ENCODE measurements at places on chromosomes 4 and X.
A peak's percentile ranks its signal among the peaks of the same experiment; 100 is the strongest.

- no peak for DNase-seq
Observed at GRCh38 chrX:151687635-151688034, 7.6 kb upstream of the PRRG3 start.

GRCh38 chr4:149719806-149720205 is 95.8 kb downstream of the IQCM start:
- DNase-seq = no peak

DNA sequence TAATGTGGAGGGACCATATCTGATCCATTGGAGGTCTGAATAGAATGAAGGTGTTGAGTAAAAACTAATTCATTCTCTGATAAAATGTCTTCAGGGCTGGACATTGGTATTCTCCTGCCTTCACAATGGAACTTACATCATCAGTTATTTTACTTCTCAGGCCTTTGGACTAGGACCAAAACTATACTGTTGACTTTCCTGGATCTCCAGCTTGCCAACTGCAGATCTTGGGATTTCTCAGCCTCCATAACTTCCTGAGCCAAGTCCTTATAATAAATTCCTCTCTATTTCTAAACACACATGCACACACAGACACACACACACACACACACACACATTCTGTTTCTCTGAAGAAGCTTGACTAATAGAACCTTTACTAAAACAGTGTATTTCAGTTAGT is 1858.6 kb upstream of the ADGRL3 start:
- DNase-seq = no peak

- no peak for DNase-seq
Observed at GRCh38 chrX:104122829-104123228, 10.5 kb downstream of the ZCCHC18 start.

DNA sequence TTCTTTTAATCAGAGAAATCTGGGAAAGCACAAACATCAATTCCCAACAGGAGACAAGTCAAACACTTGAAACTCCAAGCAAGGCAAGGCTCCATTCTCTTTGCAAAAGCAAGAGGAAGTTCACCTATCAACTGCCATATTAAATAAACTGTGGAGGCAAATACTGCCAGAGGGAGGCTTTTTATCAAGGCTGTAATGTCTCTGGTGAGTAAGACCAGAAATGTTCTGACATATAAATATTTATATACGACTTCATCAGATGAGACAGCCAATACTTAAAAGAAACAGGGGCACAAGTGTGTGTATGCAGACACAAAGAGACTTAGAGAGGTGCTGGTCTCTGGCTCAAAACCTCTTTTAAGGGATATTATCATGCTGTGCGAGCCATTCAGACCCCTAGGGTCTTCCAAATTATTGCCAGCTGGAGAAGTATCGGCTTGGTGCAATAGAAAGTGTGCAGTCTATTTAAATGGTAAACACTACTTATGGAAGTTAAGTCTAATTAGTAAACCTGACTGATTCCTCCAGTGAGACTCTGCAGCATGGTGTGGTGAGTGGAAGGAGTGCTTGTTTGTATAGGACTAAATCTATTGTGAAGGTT is 24.4 kb downstream of the DCX start:
- no peak for DNase-seq

DNA sequence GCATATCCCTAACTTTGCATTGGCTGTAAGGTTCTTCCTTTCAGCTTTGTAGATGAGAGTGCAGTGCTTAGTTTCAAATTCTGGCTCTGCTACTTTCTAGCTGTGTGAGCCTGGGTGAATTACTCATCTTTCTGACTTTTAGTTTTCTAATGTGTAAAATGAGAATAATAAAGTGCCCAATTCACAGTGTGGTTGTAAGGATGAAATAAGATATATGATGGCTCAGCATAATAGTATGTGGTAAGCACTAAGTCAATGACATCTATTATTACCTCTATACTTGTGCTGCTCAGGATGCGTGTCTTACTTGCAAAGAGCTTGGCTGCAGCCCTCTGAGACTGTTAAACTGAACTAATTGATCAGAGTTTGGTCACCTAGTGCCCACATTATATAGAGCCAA is 30.6 kb upstream of the ETNPPL start:
- DNase-seq = no peak

- DNase-seq = peak; percentile 27
Observed at GRCh38 chr4:150079081-150079581, 886 bp downstream of the DCLK2 start.

- peak; percentile 40 for DNase-seq
Observed at GRCh38 chrX:106999002-106999975, 723 bp downstream of the MORC4 start.

- no peak for DNase-seq
Observed at GRCh38 chrX:40748977-40749376, 13.6 kb upstream of the MED14 start.

- no peak for DNase-seq
Observed at GRCh38 chrX:373641-374471, 12.9 kb downstream of the PPP2R3B start.

GRCh38 chr4:117376692-117377091 is 291.3 kb upstream of the TRAM1L1 start:
- DNase-seq = peak; percentile 65

GRCh38 chr4:142434519-142435224 is 411.4 kb downstream of the INPP4B start:
- no peak for DNase-seq

GRCh38 chrX:154056770-154057241 is 37.1 kb upstream of the IRAK1 start:
- no peak for DNase-seq

DNA sequence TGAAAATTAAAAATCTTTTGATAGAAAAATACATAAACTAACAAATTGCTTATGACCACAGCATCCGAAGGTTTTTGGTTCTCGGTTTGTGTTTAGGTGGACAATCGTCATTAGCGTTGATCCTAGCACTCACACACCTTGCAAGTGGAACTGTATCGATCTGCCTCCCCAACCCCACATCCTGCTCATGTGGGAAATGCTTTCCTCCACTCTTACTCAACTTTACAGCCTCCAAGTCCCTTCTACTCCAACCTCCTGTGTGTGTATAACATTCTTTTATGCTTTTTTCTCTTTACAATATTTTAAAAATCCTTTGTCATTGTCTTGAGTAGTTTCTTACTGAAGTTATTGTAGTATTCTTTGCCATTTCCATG is 15.6 kb upstream of the TMEM131L start:
- no peak for DNase-seq

GRCh38 chr4:80538276-80538926 is 202.9 kb downstream of the CFAP299 start:
- no peak for DNase-seq

DNA sequence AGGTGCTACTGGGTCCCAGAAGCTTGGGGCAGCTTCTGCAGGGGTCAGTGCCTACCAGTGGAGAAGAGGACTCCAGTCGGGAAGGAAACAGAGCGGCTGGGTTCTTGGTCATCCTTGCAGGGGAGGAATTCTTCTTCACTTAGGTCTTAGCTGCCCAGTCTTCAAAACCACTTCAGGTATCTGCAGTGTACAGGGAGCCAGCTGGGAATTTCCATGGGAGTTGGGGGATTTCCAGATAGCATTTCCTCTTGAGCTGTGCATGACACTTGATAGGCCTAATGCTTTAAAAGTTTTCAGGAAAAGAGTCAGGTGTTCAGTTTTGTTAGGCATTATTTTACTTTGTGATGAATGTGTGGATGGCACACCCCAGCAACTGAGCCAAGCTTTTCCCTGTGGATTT is 58.1 kb upstream of the ENPP6 start:
- no peak for DNase-seq

GRCh38 chrX:154776753-154777152 is 14.1 kb downstream of the DKC1 start:
- DNase-seq = no peak

DNA sequence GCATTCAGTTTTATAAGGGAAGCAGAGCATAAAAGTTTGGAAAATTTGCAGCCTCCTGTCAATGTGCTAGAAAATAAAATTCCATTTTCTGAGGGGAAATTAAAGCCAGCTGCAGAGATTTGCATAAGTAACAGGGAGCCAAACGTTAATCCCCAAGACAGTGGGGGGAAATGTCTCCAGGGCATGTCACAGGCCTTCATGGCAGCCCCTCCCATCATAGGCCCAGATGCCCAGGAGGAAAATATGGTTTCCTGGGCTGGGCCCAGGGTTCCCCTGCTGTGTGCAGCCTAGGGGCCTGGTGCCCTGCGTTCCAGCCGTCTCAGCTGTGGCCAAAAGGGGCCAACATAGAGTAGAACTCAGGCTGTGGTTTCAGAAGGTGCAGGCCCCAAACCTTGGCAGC is 9.3 kb downstream of the RNF4 start:
- no peak for DNase-seq

GRCh38 chr4:108959491-108959890 is 196.6 kb upstream of the ETNPPL start:
- DNase-seq = no peak

GRCh38 chr4:65599340-65599739 is 70.9 kb downstream of the EPHA5 start:
- DNase-seq = no peak

GRCh38 chrX:18885328-18886004 is 98.4 kb downstream of the PHKA2 start:
- no peak for DNase-seq

- DNase-seq = no peak
Observed at GRCh38 chr4:1244081-1244977, 4.6 kb downstream of the CTBP1 start.

DNA sequence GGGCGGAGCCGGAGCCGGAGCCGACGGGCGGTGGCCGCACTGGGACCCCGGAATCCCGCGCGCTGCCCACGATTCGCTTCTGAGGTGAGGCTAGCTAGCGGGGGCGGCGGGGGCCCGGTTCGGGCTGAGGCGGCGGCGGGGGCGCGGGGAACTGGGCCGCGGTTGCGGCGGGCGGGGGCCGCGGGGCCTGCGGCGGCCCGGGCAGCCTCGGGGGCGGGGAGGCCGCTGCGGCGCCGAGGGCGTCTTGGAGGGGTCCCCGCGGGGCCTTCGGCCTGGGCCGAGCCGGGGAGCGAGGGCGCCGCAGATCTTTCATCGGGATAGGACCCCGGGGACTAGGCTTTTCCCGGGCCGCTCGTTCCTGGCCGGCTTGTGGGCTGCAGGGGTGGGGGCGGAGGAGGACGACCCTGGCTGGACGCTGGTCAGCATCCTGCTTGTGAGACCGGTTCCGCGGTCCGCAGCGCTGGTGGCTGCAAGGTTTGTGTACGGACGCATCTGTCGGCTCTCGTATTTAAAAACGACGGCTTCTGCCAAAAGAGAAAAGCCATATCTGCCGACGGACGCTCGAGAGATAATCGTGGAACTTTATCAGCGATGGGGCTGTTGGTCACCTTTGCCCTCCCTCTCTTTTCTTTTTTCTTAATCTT is 419 bp downstream of the ADD1 start:
- DNase-seq = no peak

DNA sequence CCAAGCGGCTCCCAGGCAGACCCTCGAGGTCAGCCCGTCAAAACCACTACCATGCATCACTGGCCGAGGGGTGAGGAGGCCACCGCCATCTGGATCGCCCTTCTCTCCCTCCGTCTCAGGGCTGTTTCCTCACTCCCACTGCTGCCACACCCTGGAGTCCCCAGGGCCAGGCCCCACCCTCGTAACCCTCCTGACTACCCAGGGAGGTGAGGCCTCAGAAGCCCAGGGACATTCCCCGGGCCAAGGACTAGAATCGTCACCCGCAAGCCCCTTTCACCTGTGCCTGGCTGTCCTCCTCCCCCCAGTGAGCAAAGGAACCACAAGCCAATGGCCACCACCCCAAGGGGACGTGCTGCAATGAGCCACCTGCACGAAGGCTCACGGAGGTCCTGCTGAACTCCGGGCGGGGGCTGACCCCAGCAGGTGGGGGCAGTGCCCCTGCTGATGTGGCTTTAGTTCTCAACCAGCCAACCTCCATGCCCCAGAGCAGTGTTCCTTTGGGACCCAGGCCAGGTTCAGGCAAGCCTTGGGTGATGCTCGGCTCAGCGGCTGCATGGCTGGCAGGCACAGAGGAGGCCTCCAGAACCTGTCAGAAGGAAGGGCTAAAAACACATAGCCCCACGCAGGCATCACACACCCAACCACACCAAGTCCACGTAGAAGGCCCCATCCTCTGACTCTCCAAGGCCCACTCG is 23.8 kb downstream of the PPP2R2C start:
- peak; percentile 71 for DNase-seq

- DNase-seq = no peak
Observed at GRCh38 chrX:32281853-32282252, 929.5 kb downstream of the DMD start.

- DNase-seq = no peak
Observed at GRCh38 chr4:2301225-2301642, 39.3 kb upstream of the MXD4 start.

DNA sequence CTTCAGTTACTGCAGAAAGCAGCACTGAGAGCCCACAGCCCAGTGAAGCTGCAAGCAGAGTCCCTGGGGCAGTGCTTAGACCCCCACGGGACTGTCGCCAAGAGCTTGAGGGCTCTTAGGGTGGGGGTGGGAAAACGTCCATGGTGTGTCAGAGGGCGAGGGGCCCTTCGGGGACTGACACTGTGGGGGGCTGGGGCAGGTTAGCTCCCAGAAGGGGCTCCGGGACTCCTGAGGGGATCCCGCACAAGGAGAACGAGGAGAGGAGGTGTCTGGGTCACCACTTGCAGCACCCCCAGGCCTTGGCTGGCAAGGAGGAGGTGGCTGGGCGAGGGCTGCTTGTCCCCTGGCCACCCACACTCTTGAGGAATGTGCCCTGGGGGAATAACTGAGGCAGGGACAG is 20.8 kb downstream of the NAT8L start:
- no peak for DNase-seq

DNA sequence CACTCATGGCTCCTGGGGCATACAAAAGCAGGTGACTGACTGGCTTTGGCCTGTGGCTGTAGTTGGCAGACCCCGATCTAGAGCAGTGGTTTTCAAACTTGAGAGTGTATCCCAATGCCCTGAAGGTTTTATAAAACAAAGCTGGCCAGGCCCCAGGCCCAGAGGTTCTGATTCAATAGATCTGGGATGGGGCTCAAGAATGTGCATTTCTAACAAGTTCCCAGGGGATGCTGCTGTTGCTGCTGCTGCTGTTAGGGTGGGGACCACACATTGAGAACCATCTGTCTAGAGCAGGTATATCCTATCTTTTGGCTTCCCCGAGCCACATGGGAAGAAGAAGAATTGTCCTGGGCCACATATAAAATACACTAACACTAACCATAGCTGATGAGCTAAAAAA is 7.3 kb downstream of the AIFM1 start:
- no peak for DNase-seq

- DNase-seq = no peak
Observed at GRCh38 chr4:88341227-88342192, 37.1 kb upstream of the HERC6 start.

GRCh38 chr4:99724067-99724466 is 66.4 kb upstream of the C4orf54 start:
- DNase-seq = no peak

GRCh38 chrX:13489454-13489853 is 79.9 kb upstream of the EGFL6 start:
- no peak for DNase-seq

- DNase-seq = no peak
Observed at GRCh38 chrX:20313899-20314298, 47.2 kb upstream of the RPS6KA3 start.

- DNase-seq = no peak
Observed at GRCh38 chr4:79748835-79749234, 324.2 kb downstream of the ANTXR2 start.

- DNase-seq = no peak
Observed at GRCh38 chr4:7280926-7281690, 88.8 kb downstream of the SORCS2 start.

GRCh38 chr4:74632634-74633033 is 161.7 kb downstream of the BTC start:
- DNase-seq = no peak
